ENCODE measurements at places on chromosomes 6 and 20.

GRCh38 chr6:68975064-68975463, 340.0 kb downstream of the ADGRB3 start:
- no peak for DNase-seq

- DNase-seq: no peak
Measured at GRCh38 chr6:54014440-54014839, 96.8 kb upstream of the MLIP start.

- DNase-seq: no peak
Measured at GRCh38 chr20:31680286-31681127, 42.2 kb downstream of the BCL2L1 start.

DNA sequence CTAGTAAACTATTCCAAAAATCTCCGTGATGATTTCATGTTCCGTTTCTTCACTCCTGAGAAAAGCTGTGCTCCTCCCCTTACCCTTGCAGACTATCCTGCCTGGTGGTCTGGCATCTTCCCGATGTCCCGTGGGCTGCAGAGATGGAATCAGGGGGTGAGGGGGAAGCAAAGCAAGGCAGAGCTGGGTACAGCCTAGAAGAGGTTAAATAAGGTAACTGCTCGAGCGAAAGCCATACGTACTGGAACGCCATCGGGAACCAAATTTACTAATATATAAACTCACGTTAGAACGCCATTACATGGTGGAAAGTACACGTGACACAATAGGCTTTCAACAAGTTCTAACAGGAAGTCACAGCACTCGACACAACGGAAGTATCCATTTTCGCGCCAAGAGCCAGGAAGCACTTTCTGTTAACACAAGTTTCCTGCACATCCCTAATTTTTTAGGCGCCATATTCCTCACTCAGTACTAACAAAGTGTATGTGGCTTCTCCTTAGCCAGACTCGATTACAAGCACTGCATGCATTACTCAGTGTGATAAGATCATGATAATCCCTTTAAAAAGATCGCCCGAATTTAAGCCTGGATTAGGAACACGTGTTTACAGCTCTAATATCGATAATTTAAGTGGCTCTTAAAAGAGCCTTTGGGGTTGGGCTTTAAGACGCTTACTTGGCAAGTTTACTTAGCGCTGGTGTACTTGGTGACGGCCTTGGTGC, 101.6 kb upstream of the PRSS16 start:
- peak; percentile 71 for DNase-seq

GRCh38 chr20:50053362-50054230, 59.4 kb downstream of the UBE2V1 start:
- DNase-seq: no peak

DNA sequence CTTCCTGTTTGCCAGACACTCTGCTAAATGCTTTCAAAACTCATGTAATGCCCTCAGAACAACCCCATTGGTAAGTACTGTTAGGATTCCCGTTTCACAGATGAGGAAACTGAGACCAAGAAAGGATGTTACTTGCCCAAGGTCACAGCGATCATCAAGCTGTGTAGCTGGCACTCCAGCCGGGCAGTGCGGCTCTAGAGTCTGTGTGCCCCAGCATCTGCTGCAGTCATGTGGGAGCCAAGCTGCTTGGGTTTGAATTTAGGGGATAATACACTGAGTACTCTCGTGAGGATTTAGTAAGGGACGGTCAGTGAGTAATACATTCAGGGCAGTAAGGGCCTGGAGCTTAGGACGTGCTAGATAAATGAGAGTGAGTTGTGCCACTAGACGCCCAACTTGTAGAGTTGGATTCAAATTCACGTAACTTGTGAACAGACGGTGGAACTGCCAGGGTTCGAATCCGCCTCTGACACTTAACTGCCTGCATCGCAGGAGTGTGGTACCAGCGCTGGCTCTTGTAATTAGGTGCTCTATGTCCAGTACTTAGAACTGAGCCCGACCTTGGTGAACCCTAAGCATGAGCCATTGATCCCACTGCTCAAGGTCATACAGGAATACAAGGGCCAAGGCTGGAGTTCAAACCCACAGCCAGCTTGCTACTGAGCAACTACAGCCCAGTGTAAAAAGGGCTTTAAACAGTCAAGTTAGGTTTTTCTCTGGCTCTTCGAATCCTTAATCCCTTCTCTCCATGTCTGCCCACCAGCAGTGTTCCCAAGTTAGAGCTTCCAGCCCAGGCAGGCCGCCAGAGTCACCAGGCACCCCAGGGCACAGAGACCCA, 70.2 kb downstream of the EYA2 start:
- no peak for DNase-seq

DNA sequence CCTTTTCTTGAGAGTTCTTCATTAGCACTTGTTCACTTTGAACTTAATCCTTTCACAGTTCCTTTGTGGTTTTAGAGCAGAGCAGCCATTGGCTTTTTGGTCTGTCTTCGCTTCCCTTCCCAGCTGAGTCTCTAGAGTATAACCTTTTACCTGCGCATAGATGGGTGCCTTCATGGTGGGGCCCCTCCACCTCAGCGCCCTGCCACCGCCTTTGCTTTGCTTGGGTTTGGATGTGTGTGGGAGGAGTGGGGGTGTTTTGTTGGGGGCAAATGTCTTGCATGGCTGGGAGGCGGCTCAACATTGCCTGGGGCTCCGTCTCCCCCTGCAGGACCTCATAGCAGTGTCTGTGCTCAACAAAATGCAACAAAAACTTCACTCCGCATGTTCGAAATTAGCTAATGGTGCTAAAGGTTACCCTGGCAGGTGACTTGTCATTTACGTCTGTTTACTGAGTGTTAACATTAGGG, 11.9 kb downstream of the PYGB start:
- no peak for DNase-seq

- DNase-seq: no peak
Measured at GRCh38 chr20:13910492-13910891, 79.9 kb downstream of the SEL1L2 start.

DNA sequence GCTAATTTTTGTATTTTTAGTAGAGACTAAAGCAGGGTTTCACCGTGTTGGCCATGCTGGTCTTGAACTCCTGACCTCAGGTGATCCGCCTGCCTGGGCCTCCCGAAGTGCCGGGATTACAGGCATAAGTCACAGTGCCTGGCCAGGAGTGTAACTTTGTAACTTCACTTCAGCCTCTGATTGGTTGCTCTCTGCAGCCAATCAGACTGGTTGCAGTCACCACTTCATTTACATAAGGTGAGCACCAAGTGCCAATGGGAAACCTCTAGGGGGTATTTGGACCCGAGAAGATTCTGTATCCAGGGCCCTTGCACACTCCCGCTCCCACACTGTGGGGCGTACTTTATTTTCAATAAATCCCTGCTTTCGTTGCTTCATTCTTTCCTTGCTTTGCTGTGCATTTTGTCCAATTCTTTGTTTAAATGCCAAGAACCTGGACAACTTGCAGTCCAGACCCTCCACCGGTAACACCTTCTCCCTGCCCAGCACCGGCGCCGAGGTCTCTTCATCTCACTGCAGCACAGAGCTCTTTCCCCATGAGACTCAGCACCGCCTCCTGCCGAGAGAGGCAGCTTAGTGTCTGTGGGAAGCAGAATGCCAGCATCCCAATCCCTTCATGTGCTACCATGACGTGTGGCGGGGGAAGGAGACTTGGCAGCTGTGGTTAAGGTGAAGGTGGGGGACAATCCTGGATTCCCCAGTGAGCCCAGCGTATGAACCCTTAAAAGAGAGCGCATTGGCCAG, 14.0 kb upstream of the MRGBP start:
- DNase-seq: no peak

GRCh38 chr6:17542243-17542642, 57.9 kb upstream of the FAM8A1 start:
- no peak for DNase-seq

- DNase-seq: no peak
Measured at GRCh38 chr6:113654396-113654795, 202.7 kb upstream of the MARCKS start.

DNA sequence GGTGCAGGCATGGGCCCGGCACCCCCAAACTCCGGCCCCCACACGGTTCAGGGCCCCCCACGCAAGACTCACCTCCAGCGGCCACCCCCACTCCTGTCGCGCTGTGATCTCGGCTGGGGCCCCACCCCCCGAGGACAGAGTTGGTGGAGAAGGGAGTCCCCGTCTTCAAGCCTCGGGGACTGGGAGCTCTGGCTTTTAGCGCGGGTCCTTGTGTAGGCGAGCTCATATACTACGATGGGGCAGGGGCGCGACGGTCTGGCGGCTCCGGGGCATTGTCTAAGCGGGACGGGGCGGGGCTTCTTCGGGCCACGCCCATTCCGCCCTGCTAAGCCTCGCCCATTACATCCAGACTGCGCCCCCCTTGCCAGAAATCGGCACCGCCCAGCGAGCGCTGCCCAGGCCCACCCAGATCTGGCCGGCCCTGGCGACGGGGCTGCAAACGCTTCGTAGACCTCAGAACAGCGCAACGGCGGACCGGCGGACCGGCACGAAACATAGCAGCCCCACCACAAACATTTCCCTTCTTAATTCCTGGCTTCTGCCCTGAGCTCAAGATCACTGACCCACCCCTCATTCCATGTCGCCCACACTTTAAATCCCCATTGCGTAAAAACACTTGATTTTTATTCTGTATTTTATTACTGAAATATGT, 1.0 kb upstream of the DDAH2 start:
- DNase-seq: peak; percentile 79

GRCh38 chr20:44632103-44632752, 19.3 kb downstream of the ADA start:
- no peak for DNase-seq

GRCh38 chr20:57471496-57472372, 53.2 kb downstream of the CTCFL start:
- DNase-seq: no peak
